ACHN (cell line): ENCODE measurements at places on chromosomes 16 and 17.

- peak; percentile 42 for DNase-seq
These were observed 29.8 kb downstream of the PITPNM3 start for GRCh38 chr17:6526362-6527152.

DNA sequence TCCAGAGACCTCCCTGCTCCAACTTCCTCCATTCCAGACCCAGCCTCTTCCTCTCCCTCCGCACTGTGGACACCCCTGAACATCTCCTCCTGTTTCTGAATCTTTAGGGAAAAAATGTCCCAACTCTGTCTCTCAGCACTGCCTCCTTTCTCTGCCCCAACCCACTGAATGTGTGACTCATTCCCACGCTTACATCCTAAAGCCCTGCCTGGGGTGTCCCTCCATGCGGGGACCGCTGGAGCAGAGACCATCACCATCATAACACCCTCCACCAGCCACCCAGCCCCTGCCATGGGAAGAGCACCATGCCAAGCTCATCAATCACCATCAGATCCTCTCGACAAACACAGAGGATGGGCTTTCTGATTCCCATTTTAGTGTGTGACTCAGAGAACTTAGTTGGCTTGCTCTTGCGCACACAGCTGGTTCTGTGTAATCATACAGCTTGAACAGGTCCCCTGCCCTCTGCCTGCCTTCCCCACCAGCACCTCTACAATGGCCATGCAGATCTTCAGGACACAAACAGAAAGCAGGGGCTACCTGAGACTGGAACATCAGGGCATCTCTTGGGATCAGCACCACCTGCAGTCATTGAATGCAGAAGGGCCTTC lies 10.7 kb downstream of the RPRML start:
- no peak for DNase-seq

DNA sequence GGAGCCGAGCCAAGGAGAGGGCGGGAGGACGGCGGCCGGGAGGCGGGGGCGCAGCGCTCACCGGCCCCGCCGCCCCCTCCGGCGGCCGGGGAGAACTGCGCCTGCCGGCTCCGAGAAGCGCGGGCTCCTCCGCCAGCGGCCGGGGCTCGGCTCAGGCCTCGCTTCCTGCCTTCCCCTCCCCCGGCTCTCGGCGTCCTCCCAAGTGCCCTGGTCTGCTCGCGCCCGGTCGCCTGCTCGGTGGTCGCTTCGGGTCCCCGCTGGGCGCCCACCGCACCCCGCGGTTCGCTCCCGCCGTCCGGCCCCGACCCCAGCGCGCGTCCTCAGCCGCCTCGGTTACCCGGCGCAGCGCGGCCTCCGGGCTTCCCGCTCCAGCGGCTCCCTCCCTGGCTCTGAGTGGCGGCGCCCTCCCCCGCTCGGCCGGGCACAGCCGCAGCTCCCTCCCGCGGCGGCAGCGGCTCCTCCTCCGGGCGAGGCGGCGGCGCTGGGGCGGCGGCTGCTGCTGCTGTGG lies 313 bp downstream of the UBTF start:
- DNase-seq = peak; percentile 79

GRCh38 chr17:49980703-49981197 lies 11.8 kb downstream of the DLX4 start:
- no peak for DNase-seq

- DNase-seq = no peak
These were observed 8.5 kb downstream of the SLFN12 start for GRCh38 chr17:35423761-35424160.

DNA sequence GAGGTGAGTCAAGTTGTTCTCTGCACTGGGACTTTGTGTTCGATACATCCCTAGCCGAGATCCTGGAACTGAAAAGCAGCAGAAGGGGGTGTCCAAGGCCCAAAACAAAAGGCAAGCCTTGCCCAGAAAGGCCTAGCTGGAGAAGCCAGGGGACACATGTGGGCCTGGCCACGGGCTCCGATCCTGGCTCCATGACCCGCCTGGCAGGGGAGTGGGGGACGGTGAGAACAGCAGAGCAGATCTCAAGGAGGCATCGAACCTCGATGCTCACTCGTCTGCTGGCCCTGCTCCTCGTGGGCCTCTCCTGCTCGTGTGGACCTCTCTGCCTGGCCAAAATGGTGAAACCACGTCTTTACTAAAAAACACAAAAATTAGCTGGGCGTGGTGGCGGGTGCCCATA lies 8.9 kb downstream of the CCNF start:
- DNase-seq = no peak

- DNase-seq = no peak
These were observed 21.6 kb upstream of the PHOSPHO1 start for GRCh38 chr17:49252148-49252695.

DNA sequence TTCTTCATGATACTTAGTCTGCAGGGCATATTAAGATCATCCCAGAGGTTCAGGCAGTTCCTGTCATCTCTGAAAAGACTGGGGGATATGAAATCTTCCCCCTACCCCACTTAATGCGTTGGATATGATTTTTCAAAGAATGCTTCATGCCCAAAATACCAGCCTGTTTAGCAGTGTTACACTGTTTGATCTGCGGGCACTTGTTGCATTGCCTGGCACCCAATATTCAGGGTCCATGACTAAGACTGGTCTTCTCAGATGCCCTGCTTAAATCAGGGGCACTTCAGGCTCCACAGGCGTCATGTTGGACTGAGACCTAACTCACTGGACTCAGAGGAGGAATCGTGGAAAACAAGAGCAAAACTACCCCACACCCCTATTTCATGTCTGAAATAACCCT lies 6.4 kb upstream of the RASL10B start:
- no peak for DNase-seq

DNA sequence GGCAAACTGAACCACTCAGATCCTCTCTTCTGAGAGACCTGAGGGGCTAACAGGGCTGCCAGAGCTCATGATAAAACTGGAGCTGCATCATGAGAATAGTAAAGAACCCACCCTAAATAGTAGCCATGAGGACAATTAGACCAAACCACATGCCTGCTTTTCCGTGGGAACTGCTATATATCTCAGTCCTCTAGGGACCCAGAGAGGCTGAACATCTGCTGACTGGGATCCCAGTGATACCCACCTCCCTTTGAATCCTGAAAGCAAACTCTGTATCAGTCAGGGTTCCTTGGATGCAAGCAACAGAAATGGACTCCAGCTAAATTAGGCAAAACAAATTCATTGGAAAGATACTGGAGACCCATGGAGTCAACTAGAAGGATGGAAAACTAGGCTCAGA lies 6.5 kb downstream of the MT1X start:
- DNase-seq = no peak

DNA sequence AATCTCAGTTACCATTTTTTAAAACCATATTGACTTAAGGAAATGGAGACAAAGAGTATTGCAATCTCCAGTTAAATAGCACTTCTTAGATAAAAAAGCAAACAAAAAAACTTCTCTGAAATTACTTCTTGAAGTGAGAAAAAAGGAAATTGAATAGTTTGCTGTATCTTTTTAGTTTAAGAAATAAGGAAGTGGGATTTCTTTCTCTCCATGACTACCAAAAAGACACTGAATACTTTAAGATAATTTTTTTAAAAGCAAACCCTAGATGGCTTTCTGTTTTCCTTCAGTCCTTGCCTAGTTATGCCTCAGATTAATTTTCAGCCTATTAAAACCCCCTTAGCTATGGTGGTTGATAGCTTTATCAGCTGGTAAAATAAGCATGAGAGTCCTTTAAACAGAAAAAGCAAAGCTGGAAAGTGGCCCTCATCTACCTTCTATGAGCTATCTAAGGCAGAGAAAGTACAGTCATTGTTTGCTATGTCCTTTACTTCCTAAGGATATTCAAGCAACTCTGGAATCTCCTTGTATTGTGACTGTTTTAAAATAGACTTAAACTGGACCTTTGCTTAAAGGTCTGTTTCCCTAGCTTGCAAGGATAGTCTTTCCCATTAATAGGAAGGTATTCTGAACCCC lies 28.6 kb downstream of the TPPP3 start:
- no peak for DNase-seq

- DNase-seq = no peak
These were observed 358 bp upstream of the ARHGDIG start for GRCh38 chr16:280005-280460.

DNA sequence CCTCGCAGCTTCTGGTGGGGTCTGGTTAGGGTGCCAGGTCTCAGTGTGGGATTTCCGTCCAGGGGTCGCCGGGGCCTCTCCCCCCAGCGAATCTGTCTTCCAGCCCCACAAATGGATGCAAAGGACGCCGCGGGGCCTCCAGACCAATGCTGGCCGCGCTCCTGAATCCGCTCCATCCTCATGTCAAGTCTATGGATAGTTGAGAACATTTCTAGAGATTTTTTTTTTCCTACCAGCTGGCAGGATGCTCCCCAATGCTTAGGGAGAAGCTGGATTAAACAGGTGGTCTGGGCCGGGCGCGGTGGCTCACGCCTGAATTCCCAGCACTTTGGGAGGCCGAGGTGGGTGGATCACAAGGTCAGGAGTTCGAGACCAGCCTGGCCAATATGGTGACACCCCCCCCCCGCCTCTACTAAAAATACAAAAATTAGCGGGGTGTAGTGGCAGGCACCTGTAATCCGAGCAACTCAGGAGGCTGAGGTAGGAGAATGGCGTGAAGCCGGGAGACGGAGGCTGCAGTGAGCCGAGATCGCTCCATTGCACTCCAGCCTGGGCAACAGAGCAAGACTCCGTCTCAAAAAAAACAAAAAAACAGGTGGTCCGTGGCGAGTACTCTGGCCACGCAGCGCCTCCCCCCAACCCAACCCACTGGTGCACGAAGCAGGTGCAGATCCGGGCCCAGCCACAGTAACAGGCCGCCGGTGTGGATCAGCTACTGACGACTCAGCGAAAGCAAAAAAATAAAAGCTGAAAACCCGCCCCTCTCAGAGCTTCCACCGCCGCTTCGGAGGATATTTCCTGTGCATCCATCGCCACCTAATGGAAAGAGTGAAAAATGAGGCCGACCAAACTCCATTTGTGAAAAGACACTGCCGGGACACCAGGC lies 1.1 kb upstream of the NXN start:
- DNase-seq = peak; percentile 94

DNA sequence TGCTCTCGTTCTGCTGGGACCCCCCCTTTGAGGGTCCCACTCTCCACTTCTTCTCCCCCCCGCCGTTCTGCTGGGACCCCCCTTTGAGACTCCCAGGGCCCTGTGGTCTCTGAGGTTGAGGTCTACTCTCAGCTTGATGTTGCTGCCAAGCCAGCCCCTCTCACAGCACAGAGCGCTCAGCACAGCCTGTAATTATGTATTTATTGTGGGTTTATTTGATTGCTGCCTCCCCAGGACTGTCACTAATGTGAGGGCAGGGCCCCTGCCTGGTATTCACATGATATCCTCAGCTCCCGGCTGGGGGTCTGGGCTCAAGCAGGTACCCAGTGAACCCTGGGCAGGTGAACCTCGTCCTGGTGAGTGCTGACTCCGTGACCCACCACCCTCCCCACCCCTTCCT lies 35.4 kb downstream of the ACTG1 start:
- DNase-seq = no peak

DNA sequence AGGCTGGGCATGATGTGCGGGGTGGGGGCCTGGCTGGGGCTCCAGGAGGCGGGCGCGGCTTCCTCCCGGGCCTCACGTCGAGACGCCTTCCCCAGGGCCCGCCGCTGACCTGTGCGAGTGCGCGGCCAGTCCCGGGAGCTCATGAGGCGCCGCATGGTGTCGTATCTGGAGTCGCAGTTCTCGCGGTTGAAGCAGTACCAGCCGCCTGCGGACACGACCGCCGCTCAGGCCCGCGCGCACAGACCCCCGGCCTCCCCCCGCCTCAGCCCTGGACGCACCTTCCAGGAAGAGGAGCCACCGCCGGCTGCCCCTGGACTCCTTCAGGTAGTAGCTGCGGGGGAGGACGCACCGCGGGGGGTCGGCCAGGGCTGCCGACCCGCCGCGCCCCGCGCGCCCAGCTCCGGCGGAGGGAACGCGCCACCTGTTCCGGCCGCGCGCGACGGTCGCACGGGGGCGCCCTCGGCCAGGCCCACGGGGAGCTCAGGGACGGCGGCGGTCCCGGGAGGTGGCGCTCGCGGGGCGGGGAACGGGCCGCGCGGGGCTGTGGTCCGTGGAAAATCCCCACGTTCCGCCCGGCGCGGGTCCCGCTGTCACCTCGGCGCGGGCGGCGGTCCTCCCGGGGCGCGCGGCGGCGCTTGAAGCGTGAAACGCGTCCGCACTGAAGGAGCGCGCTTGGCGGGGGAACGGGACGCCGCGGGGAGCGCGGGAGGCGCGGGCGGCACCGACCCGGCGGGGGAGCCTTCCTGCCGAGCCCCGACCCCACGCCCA lies 1.4 kb downstream of the NOTUM start:
- DNase-seq = peak; percentile 64

DNA sequence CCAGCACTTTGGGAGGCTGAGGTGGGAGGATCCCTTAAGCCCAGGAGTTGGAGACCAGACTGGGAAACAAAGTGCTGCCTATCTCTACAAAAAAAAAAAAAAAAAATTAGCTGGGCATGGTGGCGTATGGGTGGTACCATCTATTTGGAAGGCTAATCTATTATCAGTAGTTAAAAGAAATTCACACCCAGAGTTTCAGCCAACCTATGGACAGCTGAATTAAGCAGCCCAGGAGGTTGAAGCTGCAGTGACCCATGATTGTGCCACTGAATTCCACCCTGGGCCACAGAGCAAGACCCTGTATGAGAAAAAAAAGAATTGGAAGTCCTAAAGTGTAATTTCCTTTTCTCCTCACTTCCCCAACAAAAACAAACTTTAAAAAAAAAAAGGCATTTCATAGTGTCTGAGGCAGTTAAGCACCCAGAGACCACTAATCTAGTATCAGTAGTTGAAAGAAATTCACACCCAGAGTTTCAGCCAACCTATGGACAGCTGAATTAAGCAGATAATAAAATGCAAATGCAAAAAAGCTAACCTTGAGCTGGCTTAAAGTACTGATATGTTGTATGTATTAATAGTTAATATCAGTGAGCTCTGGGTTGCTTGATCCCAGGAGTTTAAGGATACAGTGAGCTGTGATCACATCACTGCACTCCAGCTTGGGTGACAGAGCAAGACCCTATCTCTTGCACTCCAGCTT lies 18.1 kb downstream of the CLTC start:
- DNase-seq = no peak

DNA sequence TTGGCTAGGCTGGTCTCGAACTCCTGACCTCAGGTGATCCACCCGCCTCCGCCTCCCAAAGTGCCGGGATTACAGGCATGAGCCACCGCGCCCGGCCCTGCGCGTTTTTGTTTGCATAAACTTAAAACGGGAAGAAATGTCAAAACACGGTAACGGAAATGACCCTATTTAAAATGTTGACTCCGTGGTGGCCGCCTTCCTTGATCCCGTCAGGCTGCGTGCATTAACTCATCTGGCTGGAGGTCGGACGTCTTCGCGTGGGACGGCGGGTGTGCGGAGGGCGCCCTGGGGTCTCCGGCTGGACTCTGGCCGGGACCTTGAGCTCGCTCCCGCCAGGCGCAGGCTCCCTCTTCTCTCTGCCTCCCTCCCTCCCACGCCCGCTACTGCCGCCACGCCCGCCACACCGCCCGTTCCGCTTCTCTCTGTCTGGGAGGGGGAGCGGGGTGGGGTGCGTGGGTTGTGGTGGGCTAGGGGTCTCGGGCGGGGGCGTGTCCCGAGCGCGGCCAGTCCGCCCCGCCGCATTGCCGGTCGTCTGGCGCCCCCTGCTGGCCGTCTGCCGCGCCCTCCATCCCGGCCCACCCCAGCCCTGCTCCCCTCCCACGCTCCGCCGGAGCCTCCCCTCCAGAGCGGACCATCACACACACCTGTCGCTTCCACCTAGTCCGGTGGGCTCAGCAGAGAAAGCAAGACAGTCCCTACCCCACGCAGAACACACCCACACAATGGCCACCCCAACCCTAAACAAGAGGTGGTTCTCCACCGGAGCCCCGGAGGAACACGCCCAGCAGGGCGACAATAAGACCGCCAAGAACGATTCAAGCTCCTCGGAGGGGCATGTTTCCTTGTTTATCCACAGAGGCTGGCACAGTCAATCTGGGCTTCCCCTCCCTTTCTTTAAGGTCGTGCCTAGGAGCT lies 1.2 kb upstream of the CCDC42 start:
- DNase-seq = peak; percentile 51
